ENCODE measurements at places on chromosomes 12 and 14.

DNA sequence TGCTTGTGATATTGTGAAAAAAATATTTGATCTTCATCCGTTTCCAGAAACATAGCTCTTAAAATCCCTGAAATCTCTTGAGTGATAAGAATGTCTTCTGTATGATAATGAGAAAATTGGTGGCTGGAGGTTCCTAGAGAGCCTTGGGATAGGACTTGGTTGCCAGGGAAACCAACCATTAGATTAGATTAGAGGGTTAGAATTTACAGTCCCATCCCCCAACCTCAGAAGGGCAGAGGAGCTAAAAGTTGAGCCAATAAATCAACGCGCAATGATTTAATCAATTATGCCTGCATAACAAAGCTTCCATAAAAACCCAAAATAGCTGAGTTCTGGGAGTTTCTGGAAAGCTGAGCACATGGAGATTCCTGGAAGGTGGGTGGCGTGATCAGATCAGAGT is 10.6 kb downstream of the SEL1L start:
- DNase-seq = no peak

- DNase-seq = no peak
Measured at GRCh38 chr14:73503648-73504047, 12.9 kb downstream of the RIOX1 start.

DNA sequence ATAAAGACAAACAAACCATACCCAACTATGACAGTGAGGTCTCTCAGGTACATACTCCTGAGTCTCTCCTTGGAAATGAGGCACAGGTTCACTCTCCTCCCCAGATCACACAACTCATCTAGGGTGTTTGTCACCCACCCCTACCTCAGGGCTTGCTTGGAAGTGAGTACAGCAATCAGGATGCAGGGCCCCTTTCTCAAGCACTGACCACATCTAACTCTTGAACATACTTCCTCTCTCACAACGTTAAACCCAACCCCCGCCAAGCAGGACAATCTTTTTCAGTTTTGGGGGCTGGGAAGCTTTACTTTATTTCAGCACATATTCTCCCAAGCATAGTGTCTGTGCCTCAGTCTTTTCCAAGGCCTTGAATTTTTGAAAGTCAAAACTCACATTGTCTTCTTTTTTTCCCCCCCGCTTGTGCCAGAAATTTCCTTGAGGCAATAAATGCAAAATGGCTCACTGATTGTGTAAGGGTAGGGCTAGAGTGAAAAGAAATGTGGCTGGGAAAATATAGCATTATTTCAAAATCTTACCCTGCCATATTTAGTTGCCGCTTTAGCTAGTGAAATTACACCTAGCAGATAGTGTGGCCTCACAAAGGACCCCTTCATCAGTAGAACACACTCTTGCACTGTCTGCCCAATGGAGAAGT is 2.4 kb upstream of the GPR65 start:
- DNase-seq = no peak

DNA sequence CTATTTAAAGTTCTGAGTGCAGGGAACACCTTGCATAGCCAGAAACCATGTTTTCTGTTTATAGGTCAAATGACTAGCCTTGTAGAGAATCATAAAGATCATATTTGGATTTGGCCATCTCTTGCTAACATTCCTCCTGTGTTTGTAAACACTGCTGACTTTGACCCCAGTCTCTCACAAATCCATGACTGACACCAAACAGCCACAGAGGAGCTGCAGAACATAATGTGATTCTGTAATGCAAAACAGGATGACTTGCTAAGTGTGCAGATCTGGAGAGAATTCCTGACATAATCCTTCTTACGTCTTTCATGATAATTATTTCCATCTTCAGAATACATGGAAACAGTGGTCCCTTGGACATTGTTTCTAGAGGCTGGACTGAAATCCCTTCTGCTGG is 211.8 kb downstream of the BMP4 start:
- no peak for DNase-seq

Measured in stimulated activated CD8-positive, alpha-beta memory T cell treated with anti-CD3 and anti-CD28 coated beads, Interleukin-4, amount 100 ng/mL, for 1 hour (primary cell).